ENCODE measurements at places on chromosomes 16 and 17.

DNA sequence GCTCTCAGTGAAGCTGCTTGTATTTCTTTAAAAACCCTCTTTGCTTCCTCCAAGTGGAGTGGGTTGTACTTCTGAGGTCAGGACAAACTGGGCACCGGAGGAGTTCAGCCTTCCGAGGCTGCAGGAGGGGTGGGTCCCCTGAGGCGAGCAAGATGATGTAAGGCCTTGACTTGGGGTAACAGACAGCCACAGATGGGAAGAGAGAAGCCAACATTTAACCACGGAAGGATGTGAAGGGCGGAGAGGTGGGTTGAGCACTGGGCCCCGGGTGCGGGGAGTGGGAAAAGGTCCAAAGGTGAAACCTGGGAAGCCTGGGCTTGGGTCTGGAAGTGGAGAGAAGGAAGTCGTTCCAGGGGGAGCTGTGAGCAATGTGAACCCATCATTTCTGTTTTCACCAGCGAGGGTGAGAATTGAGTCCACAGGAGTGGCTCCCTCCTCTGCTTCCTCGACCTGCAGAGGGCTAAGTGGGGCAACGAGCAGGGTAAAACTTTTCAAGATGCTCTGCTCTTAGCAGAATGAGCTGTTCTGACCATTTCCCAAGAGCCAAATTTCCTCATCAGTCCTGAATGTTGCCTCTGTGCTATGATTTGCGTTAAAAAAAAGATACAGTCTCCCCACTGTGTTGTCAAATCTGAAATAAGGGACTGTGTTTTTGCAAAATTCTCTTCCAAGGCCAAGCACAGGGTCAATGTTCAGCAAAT lies 137.7 kb upstream of the CRHR1 start:
- DNase-seq: no peak

DNA sequence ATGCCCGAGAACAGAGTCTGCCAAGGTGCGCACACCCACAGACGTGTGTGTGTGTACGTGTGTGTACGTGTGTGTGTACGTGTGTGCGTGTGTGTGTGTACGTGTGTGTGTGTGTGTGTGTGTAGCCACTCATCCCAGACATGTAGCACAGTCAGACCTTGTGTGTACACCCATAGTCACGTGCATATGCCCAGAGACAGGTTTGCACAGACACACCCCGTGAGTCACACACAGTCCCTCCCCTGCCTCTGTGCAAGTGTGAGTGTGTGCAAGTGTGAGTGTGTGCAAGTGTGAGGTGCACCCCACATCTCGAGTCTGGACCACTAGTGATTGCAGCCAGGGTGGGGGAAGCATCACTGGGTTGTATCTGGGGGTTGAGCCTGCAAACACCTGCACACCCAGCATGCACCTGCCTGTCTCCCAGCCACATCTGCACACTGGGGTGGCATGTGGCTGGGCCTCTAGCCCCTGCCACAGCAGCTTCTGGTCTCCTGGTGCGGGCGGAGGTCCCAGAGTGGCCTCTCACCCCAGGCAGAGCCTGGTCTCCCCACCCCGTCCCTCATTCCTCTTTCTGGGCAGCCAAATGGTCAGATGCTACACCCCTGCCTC lies 23.6 kb downstream of the BAHCC1 start:
- DNase-seq: no peak

- DNase-seq: no peak
Measured at GRCh38 chr17:10633738-10634379, 23.2 kb downstream of the MYH3 start.

DNA sequence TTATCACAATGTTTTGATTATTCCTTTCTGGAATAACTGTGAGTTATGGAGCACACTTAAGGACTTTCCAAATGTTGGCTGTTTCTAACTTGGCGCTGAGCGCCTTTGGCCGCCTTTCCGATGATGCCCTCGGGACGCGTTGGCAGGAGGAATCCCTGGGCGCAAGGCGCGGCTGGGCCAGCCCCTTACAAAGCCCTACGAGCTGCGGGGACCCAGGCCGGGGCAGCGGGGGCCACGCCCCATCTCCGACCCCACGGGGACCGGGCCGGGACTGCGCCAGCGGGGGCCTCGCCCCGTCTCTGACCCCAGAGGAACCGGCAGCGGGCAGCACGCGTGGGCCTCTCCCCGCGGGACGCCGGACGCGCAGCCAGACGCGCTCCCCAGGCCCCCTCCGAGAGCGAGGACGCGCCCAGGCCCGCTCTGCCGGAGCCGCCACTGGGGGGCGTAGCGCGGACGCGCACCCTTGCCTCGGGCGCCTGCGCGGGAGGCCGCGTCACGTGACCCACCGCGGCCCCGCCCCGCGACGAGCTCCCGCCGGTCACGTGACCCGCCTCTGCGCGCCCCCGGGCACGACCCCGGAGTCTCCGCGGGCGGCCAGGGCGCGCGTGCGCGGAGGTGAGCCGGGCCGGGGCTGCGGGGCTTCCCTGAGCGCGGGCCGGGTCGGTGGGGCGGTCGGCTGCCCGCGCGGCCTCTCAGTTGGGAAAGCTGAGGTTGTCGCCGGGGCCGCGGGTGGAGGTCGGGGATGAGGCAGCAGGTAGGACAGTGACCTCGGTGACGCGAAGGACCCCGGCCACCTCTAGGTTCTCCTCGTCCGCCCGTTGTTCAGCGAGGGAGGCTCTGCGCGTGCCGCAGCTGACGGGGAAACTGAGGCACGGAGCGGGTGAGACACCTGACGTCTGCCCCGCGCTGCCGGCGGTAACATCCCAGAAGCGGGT lies at the start of gene GAA:
Gene GAA (plus strand): TSS at position 571 of the 935 bp plus-strand sequence. CDS start 3,006 bp downstream, outside the sequence.
- DNase-seq: peak; percentile 94

DNA sequence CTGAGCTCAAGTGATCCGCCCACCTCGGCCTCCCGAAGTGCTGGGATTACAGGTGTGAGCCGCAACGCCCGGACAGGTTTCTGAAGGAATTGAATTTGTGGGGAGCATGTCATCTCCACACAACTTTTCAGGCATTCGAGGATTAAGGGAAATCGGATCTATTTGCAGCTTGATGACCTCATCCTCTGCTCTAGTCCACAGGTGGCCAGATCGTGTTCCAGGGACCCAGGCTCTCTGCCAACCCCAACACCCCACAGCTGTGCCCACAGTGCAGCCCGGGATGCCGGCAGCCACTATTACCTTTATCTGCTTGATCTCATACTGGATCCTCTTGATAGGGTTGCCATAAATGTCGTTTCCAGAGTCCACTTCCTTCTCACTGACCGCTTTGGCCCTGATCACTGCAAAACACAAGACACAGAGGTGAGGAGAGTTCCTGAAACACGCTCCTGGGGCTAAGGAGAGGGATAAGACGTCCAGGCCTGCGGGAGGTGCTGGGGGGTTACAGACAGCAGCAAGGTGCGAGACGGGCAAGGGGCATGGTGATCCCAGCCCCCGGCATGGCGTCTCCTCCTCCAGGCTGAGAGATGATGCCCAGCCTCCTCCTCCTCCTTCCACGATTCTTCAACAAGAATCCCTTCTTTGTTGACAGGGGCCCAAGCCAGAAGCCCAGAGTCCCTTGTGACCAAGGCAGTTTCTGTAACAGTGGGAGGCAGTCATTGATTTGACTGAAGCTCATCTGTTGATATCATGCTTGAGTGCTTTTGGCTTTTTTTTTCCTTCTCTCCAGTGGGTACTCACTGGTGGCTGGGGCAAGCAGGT lies 29.3 kb downstream of the CEP295NL start:
- no peak for DNase-seq

DNA sequence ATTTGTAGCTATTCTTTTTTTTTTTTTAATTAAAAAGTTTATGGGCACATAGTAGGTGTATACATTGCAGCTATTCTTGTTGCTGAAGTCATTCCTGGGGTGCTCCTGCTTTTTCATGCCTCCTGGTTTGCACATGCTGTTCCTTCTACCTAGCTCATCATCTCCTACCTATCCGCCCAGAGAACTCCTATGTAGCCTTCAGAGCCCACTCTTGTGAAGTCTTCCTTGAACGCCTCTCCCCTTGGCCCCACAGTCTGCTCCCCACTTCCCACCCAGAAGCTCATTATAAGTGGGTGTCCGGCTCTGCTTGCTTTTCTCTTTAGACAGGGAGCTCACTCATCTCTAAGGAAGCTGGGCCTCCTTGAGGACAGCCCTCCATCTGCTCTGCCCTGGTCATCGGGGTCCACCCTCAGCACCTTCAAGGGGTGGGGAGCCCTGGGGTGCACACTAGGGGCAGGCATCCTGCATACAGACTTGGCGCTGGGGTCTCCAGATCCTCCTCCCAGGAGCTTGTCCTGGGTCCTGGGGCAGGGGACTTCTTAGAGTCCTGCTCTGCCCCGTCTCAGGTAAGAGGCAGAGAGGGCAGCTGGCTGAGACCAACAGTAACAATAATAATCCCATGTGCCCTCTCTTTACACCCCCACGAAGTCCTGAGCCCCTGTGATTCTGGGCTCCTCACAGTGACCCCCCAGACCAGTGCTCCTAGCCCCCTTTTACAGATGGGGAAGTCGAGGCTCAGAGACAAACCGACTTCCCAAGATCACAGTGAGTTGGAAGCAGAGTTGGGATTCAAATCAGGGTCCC lies 3.5 kb upstream of the B9D1 start:
- no peak for DNase-seq

GRCh38 chr16:69302301-69302700 lies 8.8 kb upstream of the VPS4A start:
- DNase-seq: no peak

GRCh38 chr16:76370344-76370743 lies 93.1 kb downstream of the CNTNAP4 start:
- DNase-seq: no peak

DNA sequence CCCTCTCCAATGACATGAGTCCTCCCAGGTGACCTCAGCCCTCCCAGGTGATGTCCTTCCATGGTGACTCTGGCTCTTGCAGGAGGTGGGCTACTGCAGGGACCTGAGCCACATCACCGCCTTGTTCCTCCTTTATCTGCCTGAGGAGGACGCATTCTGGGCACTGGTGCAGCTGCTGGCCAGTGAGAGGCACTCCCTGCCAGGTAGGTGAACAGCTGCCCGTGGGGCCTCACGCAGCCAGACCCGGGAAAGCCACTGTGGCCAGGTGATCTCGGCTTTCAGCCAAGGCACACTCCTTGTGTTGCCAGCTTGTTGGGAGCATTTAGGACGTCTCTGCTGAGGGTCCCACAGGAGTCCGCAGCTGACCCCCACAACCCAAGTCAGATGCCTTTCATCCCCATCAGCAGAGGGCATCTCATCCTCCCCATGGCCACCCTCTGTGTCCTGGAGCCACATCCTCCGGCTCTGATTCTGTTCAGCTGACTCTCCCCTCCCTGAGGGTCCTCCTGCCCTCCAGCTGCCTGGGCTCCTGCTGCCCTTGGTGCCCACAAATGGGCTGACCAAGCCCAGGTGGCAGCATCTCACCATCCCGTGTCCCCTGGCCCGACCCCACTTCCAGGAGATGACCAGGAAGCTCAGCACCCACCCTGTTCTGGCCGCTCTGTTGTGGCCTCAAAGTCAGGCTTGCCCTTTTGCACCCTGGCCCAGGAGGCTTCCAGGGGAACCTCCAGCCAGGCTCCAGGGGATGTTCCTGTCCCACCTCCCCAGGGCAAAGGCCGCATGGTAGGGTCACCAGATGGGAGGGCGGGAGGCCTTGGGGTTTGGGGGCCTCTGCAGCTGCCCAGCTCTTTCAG lies 20.1 kb downstream of the USP6 start:
- no peak for DNase-seq

DNA sequence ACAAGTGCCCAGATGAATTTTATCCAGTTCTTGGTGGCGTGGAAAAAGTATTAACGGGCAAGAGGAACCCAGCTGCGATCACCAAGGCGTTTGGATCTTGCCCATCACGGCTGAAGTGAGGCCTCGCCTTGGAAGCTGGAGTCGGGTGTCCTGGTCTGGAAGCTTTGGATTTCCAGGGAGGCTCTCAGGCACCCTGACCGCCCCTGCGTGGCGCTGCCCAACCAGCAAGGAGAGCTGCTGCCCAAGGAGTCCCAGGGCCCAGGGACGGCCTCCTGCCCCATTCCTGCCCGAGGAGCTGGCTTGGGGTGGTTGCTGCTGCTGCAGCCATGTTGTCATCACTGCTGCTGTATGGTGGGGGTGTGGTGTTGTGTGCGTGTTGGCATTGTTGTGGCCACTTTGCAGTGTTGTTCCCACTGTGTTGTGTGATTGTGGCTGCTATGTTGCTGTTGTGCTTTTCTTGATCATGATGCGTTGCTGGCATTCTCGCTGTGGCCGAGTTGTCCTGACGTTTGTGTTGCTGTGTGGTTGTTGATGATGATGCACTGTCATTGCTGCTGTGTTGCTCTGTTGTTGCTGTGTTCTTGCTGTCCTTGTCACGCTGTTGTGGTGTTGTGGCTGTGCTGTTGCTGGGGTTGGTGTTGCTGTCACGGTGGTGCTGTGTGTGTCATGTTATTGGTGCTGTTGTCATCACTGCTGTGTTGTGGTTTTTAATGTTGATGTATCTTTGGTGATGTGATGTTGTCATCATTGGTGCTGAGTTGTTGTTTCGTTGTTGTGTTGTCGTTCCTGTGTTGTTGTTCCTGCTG lies 318.8 kb downstream of the C16orf95 start:
- DNase-seq: no peak

GRCh38 chr16:1871974-1872635 lies at the start of gene MEIOB:
TSS of gene MEIOB (minus strand) at chr16:1872164. CDS start at chr16:1868175, 3,989 bp downstream.
- no peak for DNase-seq

DNA sequence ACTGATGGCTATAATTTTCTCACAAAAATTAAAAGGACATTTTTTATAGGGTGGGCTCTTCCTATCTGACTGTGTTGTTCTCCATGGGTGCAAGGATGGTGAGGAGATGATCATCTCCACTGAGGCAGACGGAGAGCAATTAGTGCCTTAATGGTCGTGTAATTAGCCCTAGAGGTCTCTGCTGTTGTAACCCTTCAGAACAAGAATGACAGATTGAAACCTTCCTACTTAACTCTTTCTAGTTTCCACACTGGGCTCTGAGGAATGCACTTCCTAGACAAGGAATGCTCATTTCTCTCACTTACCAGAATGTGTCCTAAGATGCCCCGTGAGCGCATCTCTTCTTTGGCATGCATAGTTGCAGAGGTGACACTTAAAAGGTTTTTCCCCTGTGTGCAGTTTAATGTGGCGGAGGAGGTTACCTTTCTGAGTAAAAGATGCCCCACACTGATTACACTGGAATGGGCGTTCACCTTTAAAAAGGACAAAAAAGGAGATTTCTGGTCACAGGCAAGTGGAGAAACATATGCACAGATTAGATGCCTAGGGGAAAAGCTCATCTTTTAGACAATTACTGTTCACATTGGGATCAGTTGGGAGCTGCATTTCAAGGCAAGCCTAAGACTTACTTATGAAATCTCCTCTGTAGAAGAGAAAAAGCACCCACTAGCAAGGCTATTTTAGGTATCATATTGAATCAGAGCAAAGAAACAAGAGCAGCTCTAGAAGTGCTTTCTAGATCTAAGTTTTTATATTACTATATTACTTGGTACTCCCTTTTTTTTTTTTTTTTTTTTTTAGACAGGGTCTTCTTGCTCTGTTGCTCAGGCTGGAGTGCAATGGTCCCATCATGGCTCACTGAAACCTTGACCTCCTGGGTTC lies 53.6 kb downstream of the GRB7 start:
- DNase-seq: no peak

DNA sequence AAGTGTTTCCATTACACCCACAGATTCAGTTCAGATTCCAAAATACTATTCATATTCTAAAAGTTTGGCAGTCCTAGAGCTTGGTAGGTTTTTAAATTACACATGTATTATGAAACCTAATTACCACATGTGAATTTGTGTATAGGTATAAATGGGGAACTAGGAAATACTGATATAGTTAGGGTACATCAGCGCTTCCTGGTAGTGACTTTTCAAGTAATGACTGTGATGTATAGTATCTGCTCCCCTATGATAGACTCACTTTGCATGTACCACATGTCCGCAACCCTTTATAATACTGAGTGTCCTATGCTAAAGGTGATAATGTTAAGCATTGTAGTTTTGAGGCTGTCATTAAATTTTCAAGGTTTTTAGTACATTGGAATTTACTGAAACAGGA lies 22.9 kb downstream of the CDK12 start:
- DNase-seq: no peak

GRCh38 chr16:85557083-85557970 lies 55.8 kb upstream of the GSE1 start:
- no peak for DNase-seq
